Uterine smooth muscle cell (primary cell): ENCODE measurements at places on chromosomes 7 and 10. TPM values are rescaled to one million over a fixed set of nuclear protein-coding genes. Genes with fewer than 3 reads are reported as not detected.

The LRRN3 gene
- 1.2 and 4.1 TPM in 2 replicates for total RNA-seq

The ARL4A gene
- 21.9 and 35.2 TPM in 2 replicates for total RNA-seq

The ING3 gene
- total RNA-seq, result 15.2 and 23.1 TPM in 2 replicates

The ASIC3 gene
- under 0.01 and 0.75 TPM in 2 replicates for total RNA-seq

The LIPK gene
- not detected in 2 replicates for total RNA-seq

The ACTL6B gene
- not detected in 2 replicates for total RNA-seq

The STAG3 gene
- 0.62 and 1.00 TPM in 2 replicates for total RNA-seq

The FAM131B gene
- total RNA-seq, result 2.3 and 4.1 TPM in 2 replicates

The RBM48 gene
- 13.8 and 13.9 TPM in 2 replicates for total RNA-seq

The GNG11 gene
- total RNA-seq, result 63.4 and 106 TPM in 2 replicates

The H2BK1 gene
- not detected in 2 replicates for total RNA-seq

The CHRM2 gene
- 2.2 and 3.1 TPM in 2 replicates for total RNA-seq

The PDE6C gene
- not detected in 2 replicates for total RNA-seq

The DYNC1I1 gene
- 0.62 and 2.1 TPM in 2 replicates for total RNA-seq

The GIMAP5 gene
- under 0.01 TPM in 1 of 2 replicates, not detected in the other for total RNA-seq

The FGFR2 gene
- 0.44 and 1.7 TPM in 2 replicates for total RNA-seq

The PGAM2 gene
- 0.33 and 0.37 TPM in 2 replicates for total RNA-seq

The INHBA gene
- 18.2 and 20.0 TPM in 2 replicates for total RNA-seq

The SMO gene
- 10.8 and 29.2 TPM in 2 replicates for total RNA-seq

The MYL10 gene
- total RNA-seq, result not detected in 2 replicates

The GRID2IP gene
- not detected in 2 replicates for total RNA-seq

The FAM241B gene
- total RNA-seq, result 0.77 and 0.87 TPM in 2 replicates

The DENND11 gene
- total RNA-seq, result 7.1 and 8.4 TPM in 2 replicates

The SLC18A3 gene
- not detected in 2 replicates for total RNA-seq

The BTBD16 gene
- not detected in 2 replicates for total RNA-seq

The HOXA10 gene
- 12.6 and 14.5 TPM in 2 replicates for total RNA-seq

The FFAR4 gene
- not detected in 2 replicates for total RNA-seq

The CPA2 gene
- total RNA-seq, result not detected in 2 replicates

The CLDN3 gene
- 0.12 and 0.44 TPM in 2 replicates for total RNA-seq

The TAX1BP1 gene
- 92.4 and 108 TPM in 2 replicates for total RNA-seq

The SLC16A9 gene
- 1.1 and 1.2 TPM in 2 replicates for total RNA-seq

The VAX1 gene
- not detected in 2 replicates for total RNA-seq
